Activated CD4-positive, alpha-beta memory T cell treated with anti-CD3 and anti-CD28 coated beads for 36 hours (primary cell): ENCODE measurements at places on chromosomes 12 and 14.

- DNase-seq, result no peak
Measured at GRCh38 chr14:105411017-105411941, 8.3 kb upstream of the MTA1 start.

DNA sequence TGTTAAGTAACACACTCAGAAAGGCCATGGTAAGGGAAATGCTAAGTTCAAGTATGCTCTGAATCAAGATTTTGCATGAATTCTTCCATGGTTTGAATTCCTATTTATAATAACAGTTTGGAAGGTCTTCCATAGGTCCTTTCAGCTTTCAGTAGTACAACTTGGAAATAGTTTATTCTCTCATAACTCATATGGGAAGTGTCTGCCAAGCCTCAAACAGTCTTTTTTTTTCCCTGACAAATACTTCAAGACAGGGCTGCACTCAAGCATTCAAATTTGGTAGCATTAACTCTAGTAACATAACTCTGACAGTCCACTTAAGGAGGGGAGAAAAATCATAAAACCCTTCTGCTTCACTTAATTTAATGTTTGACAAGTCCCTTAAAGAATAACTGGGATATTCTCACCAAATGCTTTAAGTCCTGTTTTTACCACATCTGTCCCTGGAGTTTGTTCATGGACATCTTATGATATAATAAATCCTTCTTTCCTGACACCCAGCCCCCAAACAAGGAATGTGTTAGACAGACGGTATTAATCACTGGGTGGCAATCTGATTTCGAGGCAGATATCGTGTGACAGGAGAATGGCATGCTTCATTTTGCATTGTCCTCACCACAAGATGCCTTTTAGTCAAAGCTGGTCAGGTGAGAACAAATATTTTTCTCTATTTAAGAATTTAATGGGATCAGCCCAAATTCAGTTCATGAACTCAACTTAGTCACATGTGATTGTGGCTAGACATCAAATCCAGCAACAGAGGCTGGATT lies 165.7 kb downstream of the BMP4 start:
- no peak for DNase-seq

DNA sequence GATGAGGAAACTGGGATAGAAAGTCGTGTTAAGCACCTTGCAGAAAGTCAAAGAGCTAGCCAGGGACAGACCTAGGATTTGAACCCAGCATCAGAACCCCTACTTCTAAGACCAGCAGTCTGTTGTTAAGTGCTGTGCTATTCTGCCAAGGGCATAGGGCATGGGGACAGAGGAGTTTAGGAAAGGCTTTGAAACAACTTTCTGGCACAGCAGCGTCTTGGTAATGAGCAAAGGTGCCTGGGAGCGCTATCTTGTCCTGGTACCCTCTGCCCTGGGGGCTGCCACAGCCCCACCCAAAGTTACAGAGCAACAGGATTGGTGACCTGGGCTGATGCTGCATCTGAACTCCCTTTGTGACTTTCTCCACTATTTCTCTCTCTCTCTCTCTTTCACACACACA lies 1108.1 kb downstream of the BCL11B start:
- DNase-seq, result no peak

DNA sequence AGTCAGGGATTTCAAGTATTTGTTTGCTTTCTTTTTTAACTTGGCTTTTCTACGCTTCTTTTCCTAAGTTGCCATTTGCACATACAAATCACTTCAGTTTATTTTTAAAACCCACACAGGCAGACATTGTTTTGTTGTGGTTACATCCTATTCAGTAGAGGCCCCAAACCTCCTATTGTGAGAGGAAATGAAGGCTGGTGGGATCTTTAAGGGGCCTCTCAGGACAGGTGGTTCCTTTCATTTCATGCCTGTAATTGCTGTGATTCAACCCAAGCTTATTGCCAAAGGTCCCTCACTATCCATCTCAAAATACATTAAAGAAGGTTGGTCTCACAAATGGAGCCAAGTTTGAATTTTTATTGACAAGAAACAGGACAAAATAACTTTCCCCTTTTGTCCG lies 257.1 kb downstream of the ADAMTS20 start:
- DNase-seq, result no peak

GRCh38 chr12:102681747-102682146 lies 201.4 kb upstream of the IGF1 start:
- DNase-seq, result no peak

GRCh38 chr14:101130861-101131260 lies 227.3 kb upstream of the RTL1 start:
- no peak for DNase-seq

DNA sequence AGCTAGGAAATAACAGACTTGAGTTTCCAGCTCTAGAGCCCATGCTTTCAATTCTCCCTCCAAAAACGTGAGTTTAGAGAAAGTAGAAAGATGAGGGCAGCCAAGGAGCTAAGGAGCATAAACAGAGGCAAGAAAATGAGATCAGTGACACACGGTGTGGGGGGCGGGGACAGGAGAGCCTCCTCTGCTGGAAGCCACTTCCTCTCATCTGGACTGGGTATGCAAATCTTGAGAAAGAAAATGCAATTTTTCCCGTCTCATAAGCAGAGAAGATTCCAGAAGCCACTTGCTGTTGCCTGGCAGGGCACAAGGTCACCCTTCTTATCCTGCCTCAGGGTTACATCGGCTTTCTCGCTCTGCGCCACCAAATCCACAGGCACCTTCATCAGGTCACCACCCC lies 6.0 kb downstream of the OR10P1 start:
- DNase-seq, result peak; percentile 59

GRCh38 chr12:89236748-89237383 lies 115.4 kb downstream of the DUSP6 start:
- DNase-seq, result no peak

DNA sequence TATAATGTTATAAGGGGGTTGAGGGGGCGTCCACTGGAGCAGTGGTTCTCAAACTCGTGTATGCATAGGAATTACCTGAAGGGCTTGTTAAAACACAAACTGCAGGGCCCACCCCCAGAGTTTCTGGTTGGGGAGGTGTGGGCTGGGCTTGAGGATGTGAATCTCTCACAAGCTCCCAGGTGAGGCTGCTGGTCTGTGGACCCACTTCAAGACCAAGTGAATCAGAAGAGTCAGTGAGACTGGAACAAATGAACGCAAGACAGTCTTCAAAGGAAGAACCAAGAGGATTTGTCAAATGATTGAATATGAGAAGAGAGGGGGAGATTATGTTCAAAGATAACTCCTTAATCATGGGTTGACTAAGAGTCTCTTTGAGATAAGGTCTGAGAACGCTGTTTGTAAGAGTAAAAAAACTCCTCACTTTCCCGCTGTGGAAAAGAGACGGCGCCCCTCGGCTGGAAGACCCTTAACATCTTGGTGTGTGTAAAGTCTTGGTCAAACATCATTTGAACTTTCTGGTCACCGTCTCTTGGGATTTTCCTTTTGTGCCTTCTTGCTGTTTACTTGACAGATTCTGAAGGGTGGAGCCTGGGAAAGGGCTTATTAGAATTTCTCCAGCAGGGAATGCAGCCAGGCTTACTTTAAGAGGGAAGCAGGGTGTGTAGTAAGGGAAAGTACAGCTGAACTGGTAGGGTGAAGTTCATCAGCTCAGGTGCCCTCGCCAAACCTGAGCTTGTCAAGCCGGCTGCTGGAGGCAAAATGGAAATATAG lies 5.3 kb upstream of the FOXN3 start:
- peak; percentile 74 for DNase-seq

DNA sequence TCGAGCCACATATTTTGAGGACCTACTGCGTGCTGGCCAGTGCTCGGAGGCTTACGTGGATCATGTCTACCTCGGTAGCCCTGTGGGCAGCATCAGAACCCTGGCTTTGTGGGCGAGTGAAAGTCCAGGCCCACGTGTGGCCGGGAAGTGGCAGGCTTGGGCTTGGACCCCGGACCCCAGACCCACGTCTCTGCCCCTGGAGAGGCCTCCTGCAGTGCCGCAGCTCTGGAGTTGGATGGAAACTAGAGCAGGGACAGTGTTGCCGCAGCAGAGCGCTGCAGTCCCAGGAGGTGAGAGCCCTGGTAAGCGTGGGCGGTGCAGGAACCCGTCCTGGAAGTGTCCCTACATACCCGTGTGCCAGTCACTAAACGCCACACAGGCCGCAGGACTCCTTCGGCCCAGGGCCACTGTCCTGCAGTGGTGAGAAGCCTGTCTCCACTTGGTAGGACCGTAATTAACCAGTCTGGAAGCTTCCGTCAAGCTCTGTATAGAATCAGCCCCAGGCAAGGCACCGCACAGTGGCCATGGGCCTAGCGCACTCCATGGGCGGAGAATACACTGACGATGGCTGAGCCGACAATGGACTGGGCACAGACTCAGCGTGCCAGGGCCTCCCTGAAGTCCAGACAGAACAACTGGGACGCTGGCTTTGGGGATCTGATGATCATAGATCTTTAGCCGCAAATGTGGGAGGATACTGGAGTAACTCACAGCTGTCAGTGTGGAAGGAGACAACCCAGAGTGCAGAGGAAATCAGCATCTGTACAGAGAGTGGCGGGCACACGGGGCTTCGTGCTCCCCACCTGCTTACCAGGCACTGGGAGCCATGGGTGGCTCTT lies 219.5 kb downstream of the KIF26A start:
- DNase-seq, result no peak

- DNase-seq, result no peak
Measured at GRCh38 chr12:21980544-21980943, 39.3 kb upstream of the ABCC9 start.

DNA sequence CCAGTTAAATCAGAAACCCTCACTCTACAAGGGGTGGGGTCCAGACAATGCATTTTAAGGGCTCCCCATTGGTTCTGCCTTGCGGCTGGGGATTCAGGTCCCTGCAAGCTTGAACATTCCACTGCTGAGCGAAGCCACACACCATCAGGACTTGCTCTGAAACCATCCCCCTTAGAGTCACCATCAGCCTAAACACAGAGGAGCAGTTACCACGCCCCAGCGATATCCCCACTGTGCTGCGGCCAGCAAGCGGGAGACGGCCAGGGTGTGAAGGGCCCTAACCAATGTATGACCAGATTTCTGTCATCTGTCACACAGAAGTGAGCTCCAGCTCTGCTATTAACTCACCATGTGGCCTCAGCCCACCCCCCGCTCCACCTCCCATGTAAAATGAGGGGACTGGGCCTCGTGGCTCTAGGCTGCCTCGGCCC lies 29.7 kb downstream of the CCDC88C start:
- DNase-seq, result no peak

DNA sequence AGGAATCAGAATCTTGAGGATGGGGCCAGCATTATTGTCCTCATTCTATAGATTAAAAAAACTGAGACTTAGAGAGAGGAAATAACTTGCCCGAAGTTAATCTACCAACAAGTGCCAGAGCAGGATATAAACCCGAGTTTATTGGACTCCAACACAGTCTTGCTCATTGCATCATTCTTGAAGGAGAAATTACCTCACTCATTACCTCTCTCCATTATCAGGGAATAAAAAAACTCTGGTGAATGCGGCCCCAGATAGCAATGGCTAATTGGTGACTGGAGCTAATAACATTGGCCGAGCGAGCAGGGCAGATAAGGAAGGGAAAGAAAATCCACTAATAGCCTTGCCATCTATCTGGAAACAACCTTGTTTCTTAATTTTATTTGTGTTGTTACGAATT lies 24.7 kb upstream of the TMED10 start:
- DNase-seq, result no peak

- DNase-seq, result no peak
Measured at GRCh38 chr14:99065551-99065950, 206.4 kb downstream of the BCL11B start.

GRCh38 chr12:110329710-110330109 lies 48.7 kb downstream of the ATP2A2 start:
- no peak for DNase-seq

DNA sequence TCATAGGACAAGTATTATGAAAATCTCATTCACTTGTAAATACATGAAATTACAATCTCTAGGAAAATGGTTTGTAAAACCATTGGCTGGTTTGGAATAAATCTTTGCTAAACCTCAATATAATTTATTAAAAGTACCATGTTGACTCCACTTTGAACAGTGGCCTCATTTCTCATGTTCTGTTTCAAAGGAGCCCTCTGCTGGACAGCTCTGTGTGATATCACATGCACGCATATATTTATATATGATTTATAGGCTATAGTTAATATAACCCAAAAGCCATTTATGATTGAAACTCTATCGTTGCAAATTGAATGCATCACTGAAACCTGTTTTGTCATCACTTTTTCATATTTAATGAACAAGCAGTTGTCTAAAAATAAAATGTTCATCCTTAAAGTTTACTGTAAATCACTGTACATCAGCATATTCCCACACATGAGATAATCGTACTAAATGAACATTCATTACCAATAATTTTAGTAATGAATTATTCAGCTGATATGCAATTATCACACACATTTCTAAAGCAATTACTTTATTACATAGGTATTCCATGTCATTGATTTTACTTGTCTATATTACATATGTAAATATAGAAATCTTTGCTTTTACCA lies 493.8 kb downstream of the NPAS3 start:
- peak; percentile 10 for DNase-seq

GRCh38 chr12:62190689-62191490 lies 69.3 kb upstream of the USP15 start:
- peak; percentile 15 for DNase-seq

DNA sequence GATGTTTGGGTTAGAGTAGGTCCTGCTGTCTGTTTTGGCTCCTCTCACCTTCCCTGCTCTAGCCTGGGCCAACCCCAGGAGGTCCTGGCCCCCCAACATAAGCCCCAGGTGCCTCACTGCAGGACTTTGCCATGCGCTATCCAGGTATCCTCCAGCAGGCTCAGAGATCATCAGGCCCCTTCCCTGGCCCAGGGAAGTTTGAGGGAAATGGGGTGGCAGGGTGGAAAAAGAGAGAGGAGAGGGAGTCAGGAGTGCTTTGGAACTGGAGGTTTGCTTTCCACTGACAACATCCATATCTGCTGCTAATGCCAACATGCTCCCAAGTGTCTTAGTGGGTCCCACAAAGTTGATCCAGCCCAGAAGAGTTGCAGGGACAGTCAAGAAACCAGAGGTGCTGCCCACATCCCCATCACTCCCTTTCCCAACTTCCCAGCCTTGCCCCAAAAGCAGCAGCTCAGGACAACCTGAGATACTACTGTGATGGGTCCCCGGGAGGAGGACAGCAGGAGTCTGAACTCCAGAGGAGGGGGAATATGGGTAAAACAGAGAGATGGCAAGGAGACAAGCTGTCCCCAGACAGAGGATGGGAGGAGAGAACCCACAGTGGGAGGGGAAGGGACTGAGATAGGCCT lies 677 bp downstream of the TNS2 start:
- DNase-seq, result no peak

DNA sequence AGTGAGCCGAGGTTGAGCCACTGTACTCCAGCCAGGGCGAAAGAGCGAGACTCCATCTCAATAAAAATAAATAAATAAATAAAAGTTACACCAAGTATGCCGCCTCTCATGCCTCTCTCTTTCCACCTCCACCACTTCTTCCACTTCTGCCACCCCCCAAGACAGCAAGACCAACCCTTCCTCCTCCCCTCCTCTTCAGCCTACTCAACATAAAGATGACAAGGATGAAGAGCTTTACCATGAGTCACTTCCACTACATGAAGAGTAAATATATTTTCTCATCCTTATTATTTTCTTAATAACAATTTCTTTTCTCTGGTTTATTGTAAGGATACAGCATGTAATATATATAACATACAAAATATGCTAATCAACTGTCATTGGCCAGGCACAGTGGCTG lies 3.6 kb upstream of the TMED2 start:
- DNase-seq, result no peak
